ENCODE measurements at places on chromosomes 13 and 19.
A peak's percentile ranks its signal among the peaks of the same experiment; 100 is the strongest.

- DNase-seq: no peak
Observed at GRCh38 chr19:30214651-30215051, 157.5 kb upstream of the ZNF536 start.

- peak; percentile 96 for DNase-seq
Observed at GRCh38 chr13:102845630-102846260, at the start of gene ERCC5. Gene ERCC5, plus strand, starts transcription at chr13:102846032. Its CDS starts 235 bp downstream, at chr13:102846267.

GRCh38 chr13:109431217-109431616 is 355.2 kb downstream of the IRS2 start:
- DNase-seq: no peak

DNA sequence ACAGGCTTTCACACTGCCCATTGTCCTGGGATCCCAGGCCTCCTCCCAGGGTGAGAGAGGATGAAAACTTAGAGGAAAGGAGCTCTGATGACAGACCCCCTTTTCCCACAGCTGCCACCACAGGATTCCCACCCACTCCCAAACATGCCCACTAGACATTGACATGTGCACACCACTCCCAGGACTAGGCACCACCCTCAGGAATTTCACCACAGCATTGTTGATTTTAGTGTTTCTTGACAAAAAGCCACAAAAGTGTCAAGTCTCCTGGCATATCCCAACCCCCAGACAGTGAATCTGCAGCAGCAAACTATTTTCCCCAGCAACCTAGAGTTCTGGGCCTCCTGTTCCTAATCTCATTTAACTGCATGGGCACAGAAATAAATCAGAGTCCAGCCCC is 10.1 kb downstream of the ZNF714 start:
- peak; percentile 12 for DNase-seq

DNA sequence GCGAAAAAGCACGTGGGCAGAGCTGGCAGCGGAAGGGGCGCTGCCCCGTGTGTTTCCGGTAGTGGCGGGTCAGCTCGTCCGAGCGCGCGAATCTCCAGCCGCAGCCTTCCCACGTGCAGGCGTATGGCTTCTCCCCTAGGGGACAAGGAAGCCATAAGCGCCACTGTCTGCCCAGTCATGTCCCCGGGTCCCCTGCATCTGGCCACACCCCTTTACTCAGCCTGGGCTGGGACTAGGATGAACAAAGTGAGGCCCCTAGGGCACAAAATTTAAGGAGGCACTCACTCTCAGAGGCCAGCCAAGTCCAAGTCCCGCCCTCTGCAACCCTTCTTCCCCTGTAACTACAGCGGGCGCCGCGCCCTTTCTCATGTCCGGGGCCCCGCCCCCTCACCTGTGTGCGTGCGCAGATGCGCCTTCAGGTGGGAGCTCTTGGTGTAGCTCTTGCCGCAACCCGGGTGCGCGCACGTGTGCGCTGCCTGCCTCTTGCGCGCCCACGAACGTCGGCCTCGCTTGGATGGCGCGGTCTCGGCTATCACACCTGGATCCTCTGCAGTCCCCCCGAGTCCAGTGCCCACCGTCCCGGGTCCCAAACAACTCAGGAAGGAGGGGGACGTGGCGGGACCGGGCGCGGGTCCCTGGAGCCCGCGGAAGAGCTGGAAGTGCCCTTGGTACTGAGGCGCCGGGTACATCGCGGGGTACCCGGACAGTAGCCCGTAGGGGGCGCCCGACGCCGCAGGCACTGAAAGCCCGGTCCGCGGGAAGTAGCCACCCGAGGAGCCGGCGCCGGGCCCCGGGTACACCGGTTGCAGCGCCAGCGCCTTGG is 1.9 kb downstream of the KLF1 start:
- DNase-seq: peak; percentile 23

- DNase-seq: no peak
Observed at GRCh38 chr13:84399320-84400085, 517.2 kb upstream of the SLITRK1 start.

- DNase-seq: peak; percentile 77
Observed at GRCh38 chr13:105655046-105655445, 880.4 kb downstream of the EFNB2 start.

- peak; percentile 45 for DNase-seq
Observed at GRCh38 chr13:33263976-33264619, 21.5 kb downstream of the STARD13 start.

DNA sequence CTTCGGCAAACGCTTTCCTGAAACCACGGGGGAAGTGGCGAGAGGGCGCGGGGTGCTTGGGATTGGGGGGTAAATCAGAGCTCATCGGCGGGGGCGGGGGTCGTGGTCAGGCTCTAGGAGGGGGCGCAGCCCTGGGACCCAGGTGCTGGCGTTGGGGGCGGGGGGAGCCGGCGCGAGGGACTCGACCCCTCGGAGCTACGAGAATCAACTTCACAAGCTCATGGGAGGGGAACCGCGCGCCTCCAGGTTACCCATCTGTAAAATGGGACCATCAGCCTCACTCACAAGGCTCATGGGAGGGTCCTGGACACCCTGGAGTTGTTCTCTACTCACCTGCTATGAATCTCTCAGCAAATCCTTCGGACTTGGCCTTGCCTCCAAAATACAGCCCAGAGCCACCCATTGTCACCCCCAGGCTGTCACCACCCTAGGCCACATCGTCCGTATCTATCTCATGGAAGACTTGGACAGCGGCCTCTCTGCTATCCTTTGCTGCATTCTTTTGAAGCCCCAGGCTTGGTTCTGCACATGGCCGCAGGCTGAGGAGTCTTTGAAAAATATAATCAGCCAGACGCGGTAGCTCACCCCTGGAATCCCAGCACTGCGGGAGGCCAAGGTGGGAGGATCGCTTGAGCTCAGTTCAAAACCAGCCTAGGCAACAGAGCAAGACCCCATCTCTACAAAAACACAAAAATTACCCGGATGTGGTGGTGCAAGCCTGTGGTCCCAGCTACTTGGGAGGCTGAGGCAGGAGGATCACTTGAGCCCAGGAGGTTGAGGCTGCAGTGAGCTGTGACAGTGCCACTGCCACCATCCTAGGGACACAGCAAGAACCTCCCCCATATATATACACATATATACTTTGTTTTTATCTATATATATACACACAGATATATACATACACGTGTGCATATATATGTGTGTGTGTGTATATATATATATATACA is 939 bp upstream of the RANBP3 start:
- no peak for DNase-seq

DNA sequence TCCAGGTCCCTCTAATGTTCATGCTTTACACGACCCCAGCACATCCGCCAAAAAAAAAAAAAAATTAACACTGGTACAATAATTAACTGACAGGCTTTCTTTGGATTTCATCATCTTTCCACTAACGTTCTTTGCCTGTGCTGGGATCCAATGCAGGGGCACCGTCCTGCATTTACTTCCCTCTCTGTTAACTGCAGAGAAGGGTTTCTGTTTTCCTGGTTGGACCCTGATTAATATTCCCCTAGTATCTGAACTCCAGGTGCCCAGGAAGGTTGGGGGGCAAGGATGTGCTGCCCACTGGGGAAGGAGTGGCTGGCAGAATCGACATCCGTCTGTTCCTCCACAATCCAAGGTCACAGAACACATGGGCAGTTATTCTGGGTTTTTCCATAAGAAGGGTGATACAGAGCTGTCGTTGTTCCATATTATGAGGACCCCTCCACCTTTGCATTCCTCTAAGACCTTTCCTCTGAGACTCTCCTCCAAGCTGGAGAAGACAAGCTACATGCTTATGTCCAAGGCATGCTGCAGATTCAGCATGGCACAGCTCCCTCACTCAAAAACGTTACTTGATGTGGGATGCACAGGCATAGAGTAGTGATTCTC is 4.5 kb upstream of the LAIR1 start:
- DNase-seq: no peak

GRCh38 chr19:3509566-3509989 is 3.5 kb downstream of the FZR1 start:
- DNase-seq: peak; percentile 73
